Activated T-helper 9 cell treated with anti-CD3 and anti-CD28 coated beads, Interleukin-2, amount 50 U/mL, for 16 hours (primary cell): ENCODE measurements at places on chromosomes 11 and 22.

- no peak for DNase-seq
These were observed 2.1 kb upstream of the PHLDB1 start for GRCh38 chr11:118605116-118605867.

GRCh38 chr22:47918276-47918921, 1155.9 kb downstream of the TBC1D22A start:
- DNase-seq, result peak; percentile 2

DNA sequence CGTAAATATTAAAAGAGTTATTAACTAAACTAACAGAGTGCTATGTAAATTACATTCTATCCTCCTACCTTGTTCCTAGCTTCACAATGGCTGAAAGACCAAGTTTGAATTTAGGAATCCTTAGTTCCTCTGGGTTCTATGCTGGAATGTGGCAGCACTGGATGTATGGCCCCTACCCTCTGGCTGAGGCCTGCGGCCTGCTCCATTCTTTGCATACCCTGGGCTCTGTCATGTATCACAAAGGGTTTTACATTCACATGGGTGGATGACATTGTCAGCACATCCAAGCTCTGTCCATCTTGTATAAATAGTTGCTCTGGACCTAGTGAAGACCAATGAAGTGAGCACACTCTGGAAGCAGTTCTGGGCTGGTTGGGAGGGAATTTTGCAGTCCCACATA, 54.5 kb downstream of the AASDHPPT start:
- no peak for DNase-seq

DNA sequence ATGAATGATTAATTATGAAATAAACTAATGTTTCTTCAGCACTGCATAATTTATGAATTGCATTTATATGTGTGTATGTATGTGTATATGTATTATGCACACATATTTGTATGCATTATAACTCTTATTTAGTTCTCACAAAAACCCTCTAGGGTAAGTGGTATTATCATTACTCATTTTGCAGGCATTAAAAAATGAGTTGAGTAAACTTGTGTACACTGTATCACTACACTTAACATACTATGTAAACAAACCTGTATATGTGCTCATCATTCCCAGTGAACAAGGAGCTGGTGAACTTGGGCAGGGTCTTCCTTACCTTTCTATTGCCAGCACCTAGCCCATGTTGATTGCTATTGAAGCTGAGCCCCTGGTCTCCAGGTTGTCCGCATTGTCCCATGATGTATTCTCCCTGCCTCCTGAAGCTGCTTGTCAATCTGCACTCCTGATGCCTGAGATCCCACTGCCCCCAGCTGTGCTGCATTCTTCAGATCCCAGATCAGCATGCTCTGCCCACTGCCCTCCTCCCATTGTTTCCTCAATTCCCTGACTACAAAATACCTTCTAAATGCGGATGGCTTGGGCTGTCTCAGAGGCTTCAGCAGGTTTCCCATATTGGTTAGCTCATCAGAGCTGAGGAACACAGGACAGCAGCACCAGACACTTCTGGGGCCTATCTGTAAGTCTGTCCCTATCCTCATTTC, 267.9 kb upstream of the SESN3 start:
- DNase-seq, result no peak

DNA sequence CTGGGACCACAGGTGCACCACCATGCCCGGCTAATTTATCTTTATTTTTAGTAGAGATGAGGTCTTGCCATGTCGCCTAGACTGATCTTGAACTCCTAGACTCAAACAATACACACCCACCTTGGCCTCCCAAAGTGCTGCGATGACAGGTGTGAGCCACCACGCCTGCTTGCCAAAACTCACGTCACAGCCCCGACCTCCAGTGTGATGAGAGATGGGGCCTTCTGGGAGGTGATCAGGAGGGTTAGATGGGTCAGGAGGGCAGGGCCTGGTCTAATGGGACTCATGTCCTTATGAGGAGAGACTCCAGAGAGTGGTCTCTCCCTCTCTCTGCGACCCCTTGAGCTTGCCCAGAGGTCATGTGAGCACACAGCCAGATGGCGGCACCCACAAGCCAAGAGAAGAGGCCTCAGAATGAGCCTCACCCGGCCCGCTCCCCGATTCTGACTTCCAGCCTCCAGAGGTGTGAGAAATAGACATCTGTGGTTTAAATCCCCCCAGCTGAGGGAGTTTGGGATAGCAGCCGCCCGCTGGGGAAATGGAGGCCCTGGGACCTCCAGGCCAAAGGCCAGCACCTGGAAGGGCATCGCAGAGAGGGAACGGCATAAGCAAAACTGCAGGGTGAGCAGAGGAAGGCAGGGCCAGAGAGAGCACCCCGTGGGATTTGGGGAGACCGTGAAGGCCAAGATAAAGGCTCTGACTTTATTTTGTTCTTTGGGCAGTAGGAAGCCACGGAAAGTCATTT, 24.1 kb upstream of the GAL start:
- DNase-seq, result no peak

- DNase-seq, result no peak
These were observed 211.3 kb downstream of the MYO18B start for GRCh38 chr22:25953276-25953675.

DNA sequence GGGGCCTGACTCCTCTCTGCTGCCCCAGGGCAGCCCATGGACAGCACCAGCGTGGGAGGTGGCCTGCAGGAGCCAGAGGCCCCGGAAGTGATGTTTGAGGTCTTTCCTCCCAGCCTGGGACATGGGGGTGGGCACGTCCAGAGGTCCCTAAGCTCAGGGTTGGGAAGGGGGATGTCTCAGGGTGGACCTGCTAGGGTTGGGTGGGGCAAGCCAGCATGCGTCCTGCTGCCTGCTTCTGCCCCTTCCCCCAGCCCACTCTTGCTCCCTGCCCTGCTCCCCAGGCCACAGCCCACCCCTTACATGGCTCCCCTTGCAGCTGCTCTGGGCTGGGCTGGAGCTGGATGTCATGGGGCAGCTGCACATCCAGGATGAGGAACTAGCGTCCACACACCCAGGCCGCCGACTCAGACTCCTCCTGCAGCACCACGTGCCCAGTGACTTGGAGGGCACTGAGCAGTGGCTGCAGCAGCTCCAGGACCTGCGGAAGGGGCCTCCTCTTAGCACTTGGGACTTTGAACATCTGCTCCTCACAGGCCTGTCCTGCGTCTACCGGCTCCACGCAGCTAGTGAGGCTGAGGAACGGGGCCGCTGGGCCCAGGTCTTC, 1.3 kb downstream of the FAM180B start:
- no peak for DNase-seq

DNA sequence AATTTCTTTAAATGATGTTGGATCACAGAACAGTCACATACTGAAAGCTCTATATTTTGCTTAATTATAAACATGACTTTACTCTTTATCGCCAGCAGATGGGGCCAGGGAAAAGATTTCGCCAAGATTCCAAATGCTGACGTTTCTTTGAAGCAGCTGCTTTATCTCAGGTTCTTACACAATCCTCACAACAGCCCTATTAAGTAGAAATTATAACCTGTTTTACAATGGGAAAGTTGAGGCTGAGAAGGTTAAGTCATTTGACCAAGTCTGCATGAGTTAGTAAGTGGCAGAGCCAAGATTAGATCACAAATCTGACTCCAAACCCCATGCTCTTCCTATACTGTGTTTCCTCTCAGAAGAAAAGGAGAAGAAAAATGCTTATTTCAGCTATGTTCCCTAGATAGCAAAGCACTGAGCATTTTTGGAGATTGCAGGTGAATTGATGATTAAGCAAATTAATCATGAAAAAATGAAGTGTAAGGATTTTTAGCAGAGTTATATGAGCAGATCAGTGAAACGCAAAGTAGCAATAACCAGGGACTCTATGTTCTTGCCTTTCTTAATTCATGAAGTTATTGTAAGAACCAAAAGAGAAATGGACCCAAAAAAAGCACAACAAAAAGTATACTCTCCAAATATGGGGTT, 79.0 kb downstream of the AASDHPPT start:
- DNase-seq, result no peak

- peak; percentile 39 for DNase-seq
These were observed 295.1 kb upstream of the PLET1 start for GRCh38 chr11:112555491-112556364.

GRCh38 chr11:76782531-76783293, 444 bp upstream of the TSKU start:
- DNase-seq, result no peak

DNA sequence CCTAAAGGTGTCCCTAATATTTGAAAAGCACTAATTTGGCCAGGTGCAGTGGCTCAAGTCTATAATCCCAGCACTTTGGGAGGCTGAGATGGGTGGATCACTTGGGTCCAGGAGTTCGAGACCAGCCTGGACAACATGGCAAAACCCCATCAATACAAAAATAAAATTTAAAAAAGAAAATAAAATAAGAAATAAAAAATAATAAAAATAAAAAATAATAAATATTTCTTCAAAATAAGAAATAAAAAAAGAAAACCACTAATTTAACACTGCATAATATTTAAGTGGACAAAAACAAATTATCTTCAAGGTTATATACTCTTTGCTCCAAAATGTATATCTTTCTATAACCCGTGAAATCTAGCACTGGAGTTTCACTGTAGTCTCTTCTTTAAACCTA, 32.9 kb downstream of the CPT1A start:
- no peak for DNase-seq

DNA sequence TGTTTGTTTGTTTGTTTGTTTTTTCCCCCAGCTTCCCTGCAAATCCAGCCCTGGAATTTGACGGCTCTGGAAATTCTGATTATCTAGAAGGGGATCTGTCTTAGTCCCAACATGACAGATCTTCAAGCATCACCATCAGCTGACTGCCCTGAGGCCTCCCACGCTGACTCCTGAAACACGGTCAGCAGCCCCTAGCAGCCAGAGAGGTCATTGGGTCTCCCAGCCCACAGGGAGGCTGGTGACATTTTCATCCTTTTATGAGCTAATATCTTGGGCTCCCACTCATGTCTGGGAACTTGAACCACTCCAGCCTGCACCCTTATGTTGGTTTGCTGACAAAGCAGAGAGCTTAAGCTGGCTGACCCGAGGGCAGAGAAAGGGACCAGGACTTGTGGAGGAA, 66.0 kb upstream of the TIMP3 start:
- no peak for DNase-seq

DNA sequence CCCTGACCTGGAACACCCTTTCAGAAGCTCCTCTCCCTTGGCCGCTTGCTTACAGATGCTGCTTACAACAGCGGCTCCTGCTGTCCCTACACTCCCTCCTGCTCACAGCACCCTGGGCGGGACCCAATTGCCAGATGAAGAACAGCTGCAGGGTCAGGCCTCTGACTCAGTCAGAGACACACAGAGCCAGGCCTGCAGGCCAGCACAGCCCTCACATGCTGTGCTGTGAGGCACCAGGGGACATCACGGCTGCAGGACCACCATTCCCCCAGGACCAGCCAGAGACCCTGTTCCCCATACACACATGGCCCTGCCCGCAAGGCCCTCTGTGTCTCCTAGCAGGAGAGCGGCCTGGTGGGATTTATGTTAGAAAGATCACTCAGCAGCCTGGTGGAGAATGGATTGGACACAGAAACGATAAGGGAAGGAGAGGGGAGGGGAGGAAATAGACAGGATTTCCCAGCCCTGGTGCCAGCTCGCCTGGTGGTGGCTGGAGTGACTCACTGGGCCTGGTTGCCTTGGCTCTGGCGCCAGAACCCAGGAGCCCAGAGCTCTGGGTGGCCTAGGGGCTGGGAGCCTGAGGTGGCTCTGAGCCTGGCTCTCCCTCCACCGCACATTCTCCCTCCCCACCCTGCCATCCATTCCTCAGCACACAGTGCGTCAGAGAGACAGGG, 6.7 kb downstream of the CAPN5 start:
- DNase-seq, result no peak

GRCh38 chr11:1727861-1728260, 22.5 kb downstream of the IFITM10 start:
- no peak for DNase-seq

DNA sequence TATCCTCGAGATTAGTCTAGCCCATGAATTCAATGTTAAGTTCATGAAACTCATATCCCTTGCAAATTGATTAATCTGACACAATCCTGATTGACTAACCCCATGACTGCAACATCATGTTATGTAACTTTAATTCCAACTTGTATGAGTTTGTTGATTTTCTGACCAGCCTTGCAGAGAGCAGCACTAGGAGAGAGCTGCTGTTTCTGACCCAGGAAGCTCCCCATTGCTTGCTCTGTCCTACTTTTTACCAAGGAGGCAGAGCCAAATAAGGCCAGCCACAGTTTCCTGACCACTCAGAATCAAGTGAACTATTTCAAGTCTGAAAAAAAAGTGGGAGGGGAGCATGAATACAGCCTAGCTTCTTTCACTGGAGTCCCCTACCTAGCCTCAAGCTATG, 13.2 kb downstream of the MPZL3 start:
- DNase-seq, result no peak

DNA sequence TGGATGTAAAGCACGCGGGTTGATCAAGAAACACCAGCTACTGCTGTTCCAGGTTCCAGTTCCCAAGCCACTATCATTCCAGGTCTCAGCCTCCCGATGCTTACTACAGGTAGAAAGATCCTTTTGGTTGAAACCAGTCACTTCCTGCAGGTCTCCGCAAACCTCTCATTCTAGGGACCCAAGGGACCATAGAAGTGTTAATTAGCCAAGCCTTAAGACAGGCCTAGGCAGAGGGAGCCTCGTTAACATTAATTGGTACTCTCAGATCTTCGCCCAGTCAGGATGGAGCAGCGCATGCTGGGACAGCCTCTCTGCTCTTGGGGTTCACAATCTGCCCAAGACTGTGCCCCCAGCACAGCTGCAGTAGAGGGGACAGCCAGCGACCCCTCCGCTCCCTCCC, 11.2 kb upstream of the OAF start:
- no peak for DNase-seq

GRCh38 chr11:72730243-72730642, 22.0 kb downstream of the ARAP1 start:
- no peak for DNase-seq

- no peak for DNase-seq
These were observed 31.7 kb upstream of the CXCR5 start for GRCh38 chr11:118851970-118852369.

- DNase-seq, result no peak
These were observed 61.0 kb downstream of the OR5AK2 start for GRCh38 chr11:57049749-57050148.

DNA sequence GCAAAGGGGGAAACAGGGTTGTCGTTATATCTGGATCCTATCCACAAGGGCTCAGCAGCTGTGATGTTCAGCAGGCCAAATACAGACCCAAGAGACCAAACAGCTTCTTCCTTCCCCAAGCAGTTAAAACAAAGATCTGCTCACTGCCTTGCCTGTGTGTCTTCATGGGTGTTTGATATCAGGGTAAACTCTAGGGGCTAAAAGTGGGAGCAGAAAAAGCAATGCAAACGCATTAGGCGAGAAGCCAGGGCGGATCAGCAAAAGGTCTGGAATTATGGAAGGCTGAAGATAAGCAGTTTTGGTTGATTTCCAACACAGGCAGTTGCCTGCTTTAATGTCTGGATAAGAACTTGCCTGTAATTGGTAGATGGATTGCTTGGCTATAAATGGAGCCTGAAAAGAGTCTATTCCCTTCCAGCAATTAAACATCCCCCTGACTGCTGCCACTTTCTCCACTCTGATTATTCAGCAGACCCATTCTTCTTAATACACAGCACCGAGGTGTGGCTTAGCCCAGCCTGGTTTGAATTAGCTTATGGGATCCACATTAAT, 126.3 kb downstream of the COMMD9 start:
- DNase-seq, result no peak
